ENCODE measurements at places on chromosomes 4 and X.

DNA sequence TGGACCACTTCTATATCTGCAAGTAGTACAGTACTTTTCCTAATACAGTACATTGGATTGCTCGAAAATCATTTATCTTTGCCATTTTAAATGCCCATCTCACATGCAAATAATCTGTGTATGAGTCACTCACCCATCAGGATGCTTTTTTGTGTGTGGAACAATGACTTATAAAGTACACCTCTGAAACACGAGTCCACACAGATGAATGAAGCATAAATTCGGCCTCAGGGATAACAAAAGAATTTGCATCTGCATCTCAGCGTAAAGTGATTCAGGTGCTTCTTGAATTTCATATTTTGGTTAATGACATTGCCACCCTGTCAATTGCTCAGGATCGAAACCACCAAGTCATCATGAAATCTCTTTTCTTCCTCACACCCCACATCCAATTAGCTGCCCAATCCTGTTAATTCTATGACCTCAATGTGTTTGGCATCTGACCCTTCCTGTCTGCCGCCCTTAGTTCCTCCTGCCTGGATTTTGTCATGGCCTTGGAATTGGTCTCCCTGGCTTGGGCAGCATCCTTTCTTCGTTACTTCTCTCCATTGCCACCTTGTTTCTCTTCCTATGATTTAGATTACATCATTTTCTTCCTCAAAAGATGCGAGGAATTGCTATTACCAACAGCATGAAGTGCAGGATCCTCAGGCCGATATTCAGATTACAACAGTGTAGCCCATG is 161.6 kb upstream of the MID1 start:
- DNase-seq = no peak

DNA sequence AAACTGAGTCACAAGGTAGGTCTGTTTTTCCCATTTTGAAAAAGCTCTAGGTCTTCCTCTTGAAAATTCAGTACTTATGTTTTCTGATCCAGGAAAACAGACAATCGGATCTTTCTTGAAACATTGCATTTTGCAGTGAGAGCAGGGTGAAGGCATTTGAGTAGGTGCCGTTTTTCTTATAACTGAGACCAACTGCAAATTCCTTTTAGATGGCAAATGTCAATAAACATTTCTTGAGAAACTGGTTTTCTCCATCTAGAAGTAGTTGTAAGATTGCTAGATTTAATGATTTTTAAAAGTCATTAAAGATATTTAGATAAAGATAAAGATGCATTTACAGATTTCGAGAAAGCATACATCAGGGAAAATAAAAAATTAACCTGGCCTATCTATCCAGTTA is 92.4 kb downstream of the PHOX2B start:
- no peak for DNase-seq

DNA sequence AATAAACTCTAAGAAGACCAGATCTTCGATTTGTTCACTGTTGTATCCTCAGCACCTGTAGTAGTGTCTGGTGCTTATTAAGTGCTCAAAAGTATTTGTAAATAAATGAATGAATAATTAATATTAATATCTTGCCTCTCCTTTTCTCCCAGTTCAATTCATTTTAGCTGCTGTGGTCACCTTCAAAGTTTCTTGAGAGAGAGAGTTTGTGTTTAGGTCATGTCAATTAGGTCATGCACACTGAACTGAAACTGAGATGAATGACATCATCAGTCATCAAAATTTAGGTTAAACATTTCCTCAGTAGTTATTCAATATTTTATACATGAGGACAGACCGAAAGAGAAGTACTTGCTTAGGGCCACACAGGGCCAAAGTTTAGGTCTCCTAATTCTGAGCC is 73.5 kb downstream of the ANXA3 start:
- no peak for DNase-seq

- no peak for DNase-seq
Observed at GRCh38 chrX:18649498-18649951, 22.4 kb downstream of the RS1 start.

- no peak for DNase-seq
Observed at GRCh38 chr4:8705161-8706145, 112.9 kb downstream of the CPZ start.

GRCh38 chr4:16682975-16683374 is 215.5 kb downstream of the LDB2 start:
- no peak for DNase-seq

- no peak for DNase-seq
Observed at GRCh38 chrX:23035493-23035892, 35.7 kb downstream of the DDX53 start.

GRCh38 chrX:13545726-13546125 is 23.7 kb upstream of the EGFL6 start:
- no peak for DNase-seq

- DNase-seq = no peak
Observed at GRCh38 chr4:42080306-42080705, 72.1 kb downstream of the BEND4 start.

DNA sequence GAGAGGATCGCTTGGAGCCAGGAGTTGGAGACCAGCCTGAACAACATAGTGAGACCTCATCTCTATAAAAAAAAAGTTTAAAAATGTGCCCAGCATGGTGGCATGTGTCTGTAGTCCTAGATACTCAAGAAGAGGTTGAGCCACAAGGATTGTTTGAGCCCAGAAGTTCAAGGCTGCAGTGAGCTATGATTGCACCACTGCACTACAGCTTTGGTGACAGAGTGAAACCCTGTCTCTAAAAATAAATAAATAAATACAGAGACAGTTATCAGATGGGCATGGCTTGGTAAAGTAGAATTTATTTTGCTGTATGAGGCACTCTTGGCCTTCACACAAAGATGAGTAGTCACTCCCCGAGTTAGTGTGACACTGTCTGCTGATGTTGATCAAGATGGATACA is 54.1 kb upstream of the SPRY1 start:
- no peak for DNase-seq

GRCh38 chr4:2458546-2459491 is 10.1 kb upstream of the RNF4 start:
- no peak for DNase-seq

DNA sequence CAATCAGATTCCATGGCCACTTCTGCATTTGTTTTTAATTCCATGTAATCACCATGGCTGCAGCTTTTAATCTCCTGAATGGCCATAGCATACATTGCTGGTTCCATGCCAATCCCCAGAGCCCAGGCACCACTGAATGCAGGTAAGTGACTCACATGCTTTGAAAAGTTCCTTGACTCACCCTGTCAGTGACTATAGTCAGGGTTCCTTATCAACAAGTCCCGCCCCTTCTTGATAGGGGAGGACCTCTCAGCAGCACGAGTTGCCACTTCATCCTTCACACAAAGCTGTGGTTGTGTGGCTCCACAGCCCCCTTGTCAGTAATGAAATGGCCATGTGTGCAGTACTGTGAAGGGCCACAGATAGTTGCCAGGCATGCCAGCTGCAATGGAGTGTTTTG is 516.6 kb downstream of the PPARGC1A start:
- DNase-seq = peak; percentile 80

DNA sequence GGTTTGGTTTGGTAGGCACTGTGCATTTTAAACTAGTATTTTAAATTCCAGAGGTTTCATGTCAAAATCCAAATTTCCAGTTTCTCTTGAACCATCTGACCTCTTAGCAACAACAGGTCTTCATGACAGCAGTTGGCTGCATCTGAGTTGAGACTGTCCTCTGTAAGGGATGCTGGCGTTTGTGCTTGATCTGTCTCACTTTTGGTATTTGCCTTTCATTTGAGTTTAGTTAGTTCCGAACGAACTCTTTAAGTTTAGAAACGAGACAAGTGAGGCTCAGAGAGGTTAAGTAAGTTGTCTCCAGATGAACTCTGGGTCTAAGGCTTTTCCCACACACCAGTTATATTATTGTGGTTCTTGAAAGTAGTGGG is 29.1 kb downstream of the SPARCL1 start:
- no peak for DNase-seq

- DNase-seq = no peak
Observed at GRCh38 chrX:52852110-52852860, 15.6 kb downstream of the XAGE3 start.

GRCh38 chr4:136873555-136873954 is 658.7 kb downstream of the PCDH18 start:
- no peak for DNase-seq

- no peak for DNase-seq
Observed at GRCh38 chr4:110484767-110485166, 8.8 kb downstream of the ENPEP start.

DNA sequence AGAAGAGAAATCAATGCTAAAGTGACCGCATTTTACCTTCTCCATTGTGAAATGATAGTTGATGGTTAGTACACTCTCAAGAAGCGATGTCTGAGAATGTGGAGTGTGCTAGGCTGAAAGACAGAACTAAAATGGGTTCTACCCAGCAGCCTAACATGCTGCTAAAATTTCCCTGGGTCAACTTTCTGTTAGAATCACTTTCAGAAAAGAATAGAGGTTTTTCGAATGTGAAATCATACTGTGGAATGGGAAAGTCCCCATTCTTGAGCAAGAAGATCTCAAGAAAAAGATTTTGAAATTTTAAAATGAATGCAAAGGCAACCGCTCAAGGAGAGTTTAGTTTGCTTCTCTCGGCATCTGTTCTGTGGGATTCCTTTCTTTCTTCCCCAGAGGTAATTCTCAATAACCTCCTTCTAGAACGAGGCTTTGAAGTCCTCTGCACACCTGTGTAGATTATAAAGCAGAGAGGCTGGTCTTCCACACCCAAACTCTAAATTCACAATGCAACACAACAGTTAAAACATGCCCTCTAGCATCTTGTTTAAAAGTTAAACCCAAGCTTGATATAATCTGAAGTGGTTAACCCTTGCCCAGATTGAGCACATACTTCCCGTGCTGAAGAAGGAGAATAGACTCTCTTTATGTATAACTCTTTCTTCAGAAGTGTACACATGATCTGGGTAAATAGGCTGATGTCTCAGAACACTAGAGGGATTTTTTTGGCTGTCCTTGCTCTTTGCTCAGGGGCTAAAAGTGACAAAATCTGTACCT is 208.7 kb upstream of the KLF3 start:
- DNase-seq = peak; percentile 46

- DNase-seq = no peak
Observed at GRCh38 chrX:49977319-49978090, 55.1 kb downstream of the CLCN5 start.

DNA sequence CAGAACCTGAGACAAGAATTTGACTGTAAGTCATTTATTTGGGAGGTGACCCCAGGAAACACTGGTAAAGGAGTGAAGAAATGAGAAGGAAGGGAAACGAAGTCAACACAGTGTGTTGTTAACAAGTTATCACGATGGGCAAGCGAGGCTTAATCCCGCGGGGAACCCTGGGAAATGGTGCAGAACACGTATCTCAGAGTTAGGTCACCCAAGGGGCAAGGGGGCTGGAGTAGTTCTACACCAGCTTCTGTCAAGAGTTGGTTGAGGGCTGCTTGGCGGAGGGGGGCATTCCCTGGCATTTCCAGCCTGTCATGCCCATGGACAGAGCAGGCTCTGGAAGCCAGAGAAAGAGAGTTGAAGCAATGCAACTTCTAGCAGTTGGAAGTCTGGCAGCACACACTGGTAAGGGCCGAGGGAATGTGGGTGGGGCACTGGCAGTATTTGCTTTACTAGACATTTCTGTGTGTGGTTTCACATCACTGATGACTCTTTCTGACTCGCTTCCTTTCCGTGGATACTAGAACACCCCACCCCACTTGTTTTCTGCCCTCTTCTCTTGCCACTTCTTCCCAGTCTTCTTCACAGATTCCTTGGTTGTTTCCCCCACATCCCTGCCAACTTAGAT is 52.2 kb upstream of the ADGRG2 start:
- no peak for DNase-seq

DNA sequence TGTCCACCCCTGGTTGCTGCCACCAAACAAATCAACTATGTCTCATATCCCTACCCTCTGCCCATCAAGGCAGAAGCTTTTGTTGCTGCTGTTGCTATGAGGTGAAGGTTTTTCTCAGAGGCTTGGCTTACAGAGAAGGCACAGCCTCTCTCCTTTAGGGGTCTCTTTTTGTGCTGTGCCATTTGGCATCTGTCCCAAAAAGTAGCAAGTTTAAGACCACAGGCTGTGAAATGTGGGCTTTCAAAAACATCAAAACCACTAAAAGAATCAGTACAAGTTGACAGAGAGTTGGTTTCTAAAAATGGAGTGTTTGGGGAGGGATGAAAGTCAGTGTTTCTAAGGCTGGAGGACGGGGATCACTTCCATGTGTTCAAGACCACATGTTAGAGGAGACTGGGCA is 634.9 kb downstream of the BCOR start:
- no peak for DNase-seq

DNA sequence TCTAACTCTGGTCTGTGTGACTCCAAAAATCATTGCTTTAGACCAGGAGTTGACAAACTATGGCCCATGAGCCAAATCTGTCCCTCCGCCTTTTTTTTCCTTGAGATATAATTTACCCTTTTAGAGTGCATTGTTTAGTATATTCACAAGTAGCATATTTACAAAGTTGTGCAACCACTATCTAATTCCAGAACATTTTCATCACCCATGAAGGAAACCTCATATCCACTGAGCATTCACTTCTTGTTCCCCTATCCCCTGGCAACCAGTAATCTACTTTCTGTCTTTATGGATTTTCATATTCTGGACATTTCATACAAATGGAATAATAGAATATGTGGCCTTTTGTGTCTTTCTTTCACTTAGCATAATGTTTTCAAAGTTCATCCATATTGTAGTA is 67.4 kb upstream of the CITED1 start:
- no peak for DNase-seq

- no peak for DNase-seq
Observed at GRCh38 chr4:3225071-3225850, 23.7 kb upstream of the MSANTD1 start.

DNA sequence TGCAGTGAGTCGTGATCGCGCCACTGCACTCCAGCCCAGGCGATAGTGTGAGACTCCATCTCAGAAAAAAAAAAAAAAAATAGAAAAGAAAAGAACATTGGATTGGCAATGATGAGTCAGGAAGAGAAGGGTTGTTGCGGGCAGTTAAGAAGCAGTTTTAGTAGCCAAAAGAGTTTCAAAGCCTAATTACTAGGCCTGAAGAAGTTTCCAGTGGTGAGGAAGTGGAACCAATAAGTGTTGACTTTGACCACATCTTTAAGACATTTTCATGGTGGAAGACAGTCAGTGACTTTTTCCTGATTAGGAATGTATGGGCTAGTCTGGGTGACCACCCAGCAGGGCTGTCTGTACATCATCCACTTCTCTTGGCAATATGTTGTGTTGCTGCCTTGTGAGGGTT is 442.3 kb downstream of the AFF2 start:
- DNase-seq = no peak

- DNase-seq = no peak
Observed at GRCh38 chr4:115944146-115944905, 830.9 kb upstream of the NDST4 start.

DNA sequence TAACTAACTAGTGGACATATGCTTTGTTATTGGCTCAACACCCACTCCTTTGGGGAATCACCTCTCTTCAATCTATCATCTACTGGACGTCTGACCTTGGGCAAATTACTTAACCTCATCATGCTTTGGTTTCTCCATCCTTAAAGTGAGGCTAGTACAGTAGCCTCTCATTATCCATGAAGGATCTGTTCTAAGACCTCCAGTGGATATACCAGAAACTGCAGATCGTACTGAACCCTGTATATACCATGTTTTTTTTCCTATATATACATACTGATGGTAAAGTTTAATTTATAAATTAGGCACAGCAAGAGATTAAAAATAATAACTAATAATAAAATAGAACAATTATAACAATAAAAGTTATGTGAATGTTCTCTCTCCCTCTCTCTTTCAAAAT is 56.2 kb downstream of the HMGB3 start:
- no peak for DNase-seq
